ENCODE measurements at places on chromosomes 16 and 17. TPM values are rescaled to one million over a fixed set of nuclear protein-coding genes. Genes with fewer than 3 reads are reported as not detected.

ITGB4 gene
- 0.17 TPM for total RNA-seq

G6PC1 gene
- not detected for total RNA-seq

UBE2G1 gene
- total RNA-seq, result 30.7 TPM

AIPL1 gene
- total RNA-seq, result under 0.01 TPM

CHRNE gene
- 0.51 TPM for total RNA-seq

QRICH2 gene
- total RNA-seq, result 4.3 TPM

TP53TG3B gene
- not detected for total RNA-seq

MPP2 gene
- total RNA-seq, result 1.3 TPM

- DNase-seq, result peak; percentile 74
Observed at GRCh38 chr17:5031365-5032082, 3.7 kb downstream of the SLC52A1 start.

DNA sequence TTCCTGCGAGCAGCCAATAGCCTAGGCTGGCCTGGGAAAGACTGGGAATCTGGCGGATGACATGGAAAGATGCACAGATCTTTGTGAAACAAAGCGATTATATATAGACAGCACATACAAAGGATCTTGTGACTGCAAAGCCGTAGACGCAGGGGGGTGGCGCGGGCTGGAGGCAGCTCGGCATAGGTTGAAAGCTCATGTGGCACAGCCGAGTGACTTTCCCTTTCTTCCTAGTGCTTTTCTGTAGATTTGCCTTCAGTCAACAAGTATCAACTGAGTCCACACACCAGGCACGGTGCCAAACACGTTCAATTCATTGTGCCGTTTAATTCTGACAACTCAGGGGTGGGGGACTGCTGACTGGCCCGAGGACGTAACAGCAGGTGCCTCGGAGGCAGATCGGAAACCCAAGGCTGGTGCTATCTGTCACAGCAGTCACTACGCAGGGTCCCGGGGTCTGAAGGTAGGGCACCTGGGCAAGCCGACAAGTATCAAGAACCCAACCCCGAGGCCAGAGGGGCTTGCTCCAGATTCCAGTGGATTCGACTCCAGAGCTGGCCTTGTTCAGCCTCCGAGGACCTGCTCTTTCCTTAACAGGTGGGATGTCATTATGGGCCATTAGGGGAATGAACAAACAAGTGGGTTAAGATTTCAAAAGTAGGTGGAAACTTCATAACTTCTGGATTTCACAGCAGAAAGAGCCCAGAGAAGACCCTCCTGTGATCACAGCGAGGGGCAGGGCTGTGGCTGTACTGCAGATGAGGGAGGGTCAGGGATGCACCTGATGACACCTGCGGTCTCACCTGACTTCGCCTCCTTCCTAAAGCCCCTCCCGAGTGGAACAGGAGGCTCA lies 5.9 kb downstream of the PAM16 start:
- DNase-seq, result peak; percentile 36

- no peak for DNase-seq
Observed at GRCh38 chr17:48726916-48727286, 1.6 kb downstream of the HOXB13 start.

DNA sequence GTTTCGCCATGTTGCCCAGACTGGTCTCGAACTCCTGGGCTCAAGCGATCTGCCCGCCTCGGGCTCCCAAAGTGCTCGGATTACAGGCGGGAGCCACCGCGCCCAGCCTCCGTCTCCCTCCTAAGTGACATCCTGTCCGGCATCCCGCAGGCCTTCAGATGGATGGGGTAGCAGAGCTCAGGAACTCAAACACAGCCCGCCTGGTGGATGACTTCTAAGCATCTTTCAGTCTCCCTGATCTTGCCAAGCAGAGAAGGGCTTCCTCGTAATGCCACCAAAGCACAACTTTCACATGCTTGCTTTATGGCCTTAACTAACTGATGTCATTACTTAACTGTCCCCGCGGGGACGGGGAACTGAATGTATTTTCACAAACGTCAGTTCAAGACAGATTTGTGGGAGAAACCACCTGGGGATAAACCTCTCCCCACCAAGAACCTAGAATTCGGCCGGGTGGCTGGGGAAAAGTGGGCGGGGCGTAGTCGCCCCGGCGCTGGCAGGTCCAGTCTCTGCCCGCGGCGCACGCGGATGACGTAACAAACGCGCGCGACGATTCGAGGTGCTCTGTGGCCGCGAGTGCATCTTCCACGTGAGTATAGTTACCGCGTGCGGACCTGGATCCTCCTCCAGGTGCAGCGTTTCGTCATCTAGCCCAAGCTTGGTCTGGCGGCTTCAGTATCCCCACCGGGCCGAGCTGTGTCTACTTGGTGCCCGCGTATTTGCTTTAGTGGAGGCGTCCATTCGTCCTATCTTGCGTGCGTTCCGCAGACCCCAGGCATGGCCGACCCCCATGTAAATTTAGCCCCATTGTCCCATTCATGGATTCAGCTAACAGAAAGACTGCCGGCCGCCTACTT lies at the start of gene PFAS:
TSS of gene PFAS (plus strand) at position 539 of the 857 bp plus-strand sequence. CDS start 4,649 bp downstream, outside the sequence.
- DNase-seq, result peak; percentile 90

- DNase-seq, result no peak
Observed at GRCh38 chr16:67419502-67419901, 3.2 kb upstream of the ZDHHC1 start.

GRCh38 chr17:6930749-6931148 lies 65.1 kb upstream of the ALOX12 start:
- DNase-seq, result peak; percentile 1

DNA sequence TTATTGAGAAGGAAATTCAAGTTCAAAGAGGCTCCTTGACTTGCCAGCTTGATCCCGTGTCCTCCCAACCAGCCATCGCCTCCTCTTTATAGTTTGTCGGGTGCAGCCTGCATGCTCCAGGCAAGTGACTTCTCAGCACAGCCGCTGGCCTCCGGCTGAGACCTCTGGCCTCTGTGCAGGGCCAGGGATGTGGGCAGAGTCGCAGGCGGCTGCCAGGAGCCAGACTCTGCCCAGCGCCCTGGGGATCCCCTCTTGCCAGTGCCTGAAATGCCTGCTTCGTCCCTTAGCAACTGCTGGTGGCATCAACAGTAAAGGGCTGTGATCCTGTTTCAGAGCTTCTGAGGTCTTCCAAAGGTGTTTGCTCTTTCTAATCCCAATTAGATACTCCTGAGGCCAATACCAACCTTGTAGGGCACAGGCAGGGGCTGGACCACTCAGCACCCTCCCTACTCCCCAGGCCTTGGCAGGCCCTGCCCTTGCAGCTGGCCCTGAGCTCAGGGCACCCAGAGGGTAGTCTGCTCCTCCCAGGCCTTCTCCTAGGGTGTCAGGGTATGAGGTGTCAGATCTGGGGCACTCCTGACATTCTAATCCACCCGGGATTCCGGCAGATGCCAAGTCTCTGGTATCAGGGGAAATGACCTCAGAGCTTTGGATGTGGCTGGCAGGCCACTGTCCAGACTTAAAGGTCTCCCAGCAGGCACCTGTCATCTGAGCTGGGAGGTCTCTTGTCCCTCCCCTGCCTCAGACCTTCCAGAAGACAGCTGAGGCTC lies 68.0 kb upstream of the SIAH1 start:
- no peak for DNase-seq

GRCh38 chr16:23597003-23597756 lies 1.1 kb upstream of the NDUFAB1 start:
- DNase-seq, result no peak

DNA sequence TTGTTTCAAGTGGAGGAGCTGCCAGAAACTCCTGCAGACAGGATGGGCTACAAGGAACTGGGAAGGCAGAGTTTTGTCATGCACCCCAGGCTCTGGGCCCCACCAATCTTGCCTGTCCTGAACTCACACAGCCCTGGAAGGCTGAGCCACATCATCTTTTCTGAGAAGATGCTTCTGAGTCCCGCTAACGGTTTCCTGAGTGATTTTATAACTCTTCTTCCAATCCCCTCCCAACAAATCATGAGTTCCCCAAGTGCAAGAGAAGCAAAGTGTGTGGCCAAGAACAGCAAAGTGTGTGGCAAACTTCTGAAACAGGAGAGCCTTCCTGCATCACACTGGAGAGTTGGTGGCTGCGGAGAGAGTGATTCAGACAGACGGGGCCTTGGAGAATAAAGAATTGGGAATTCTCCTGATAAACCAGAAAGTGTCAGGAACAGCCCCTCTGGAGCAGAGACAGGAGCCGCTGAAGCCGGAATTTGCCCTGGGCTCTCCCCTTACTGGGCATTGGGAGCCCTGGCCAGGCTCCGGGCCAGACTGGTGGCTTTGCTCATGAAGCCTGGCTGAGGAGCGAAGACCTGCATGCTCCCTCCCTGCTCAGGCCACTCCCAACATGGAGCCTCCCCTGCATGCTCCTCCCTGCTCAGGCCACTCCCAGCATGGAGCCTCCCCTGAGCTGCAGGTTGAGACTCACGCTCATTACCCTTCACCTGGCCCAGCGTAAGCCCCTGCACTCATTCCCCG lies 47.2 kb downstream of the PITPNM3 start:
- peak; percentile 58 for DNase-seq

DNA sequence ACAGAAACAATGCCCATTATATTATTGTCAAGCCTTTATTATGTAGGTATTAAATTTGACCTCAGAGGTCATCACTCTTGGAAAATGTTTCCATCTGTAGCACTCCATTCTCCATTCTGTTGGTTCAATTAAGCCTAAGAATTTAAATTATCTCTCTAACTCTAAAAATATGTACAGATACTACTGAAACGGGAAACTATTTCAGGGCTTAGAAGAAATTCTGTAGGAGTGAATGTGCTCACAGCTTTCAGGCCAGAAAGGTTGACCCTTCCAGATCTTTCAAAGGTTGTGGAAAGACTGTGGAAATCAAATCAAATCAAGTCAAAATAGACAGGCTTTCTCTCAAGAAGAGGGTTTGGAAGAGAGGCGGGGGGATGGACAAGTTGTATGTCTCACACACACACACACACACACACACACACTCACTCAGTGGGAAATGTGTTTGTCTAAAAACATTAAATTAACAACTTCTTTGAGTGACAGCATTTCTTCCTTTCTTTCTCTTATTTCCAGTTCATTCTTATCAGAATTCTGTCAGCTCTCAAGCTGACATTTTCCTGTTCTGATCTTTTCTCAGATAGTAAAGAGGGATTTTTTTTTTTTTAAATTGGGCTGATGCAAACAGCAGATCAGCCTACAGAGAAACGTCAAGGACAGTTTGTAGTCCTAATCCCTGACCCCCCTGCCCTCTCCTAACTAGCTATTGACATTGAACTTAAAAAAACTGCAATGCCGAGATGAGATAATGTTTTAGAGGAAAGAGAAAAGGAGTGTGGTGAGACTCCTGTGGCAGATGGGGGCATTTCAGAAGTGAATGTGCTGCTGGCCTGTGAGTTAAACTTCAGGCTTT lies 139.0 kb upstream of the ZFHX3 start:
- DNase-seq, result no peak

- no peak for DNase-seq
Observed at GRCh38 chr16:17026600-17027242, 444.0 kb downstream of the XYLT1 start.

GRCh38 chr16:71895679-71896365 lies 491 bp downstream of the IST1 start:
- DNase-seq, result peak; percentile 55

DNA sequence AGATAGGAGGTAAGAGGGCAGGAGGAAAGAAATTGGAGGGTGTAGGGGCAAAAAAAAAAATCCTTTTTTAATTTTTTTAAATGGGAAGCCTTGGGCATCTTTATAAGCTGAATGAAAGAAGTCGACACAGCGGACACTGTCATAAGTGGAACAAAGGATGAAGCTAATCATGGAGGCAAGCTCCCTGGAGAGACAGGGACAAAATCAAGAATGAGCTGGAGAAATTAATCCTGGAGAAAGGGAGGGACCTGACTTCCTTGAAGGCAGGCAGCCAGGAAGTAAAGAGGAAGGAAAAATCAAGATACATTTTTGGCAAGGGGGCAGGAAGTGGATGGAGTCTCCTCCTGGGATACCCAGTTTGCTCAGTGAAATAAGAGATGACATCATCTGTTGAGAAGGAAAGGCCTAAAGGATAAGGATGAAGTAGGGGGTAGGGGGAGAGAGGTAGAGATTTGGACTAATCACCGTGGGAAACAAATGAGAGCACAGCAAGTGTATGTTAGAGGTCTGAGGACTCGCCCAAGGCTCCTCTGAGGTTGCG lies 179.3 kb downstream of the SLC39A11 start:
- DNase-seq, result no peak

GRCh38 chr16:10526962-10527361 lies 53.4 kb downstream of the EMP2 start:
- no peak for DNase-seq

- no peak for DNase-seq
Observed at GRCh38 chr17:39264119-39264518, 38.4 kb upstream of the STAC2 start.

DNA sequence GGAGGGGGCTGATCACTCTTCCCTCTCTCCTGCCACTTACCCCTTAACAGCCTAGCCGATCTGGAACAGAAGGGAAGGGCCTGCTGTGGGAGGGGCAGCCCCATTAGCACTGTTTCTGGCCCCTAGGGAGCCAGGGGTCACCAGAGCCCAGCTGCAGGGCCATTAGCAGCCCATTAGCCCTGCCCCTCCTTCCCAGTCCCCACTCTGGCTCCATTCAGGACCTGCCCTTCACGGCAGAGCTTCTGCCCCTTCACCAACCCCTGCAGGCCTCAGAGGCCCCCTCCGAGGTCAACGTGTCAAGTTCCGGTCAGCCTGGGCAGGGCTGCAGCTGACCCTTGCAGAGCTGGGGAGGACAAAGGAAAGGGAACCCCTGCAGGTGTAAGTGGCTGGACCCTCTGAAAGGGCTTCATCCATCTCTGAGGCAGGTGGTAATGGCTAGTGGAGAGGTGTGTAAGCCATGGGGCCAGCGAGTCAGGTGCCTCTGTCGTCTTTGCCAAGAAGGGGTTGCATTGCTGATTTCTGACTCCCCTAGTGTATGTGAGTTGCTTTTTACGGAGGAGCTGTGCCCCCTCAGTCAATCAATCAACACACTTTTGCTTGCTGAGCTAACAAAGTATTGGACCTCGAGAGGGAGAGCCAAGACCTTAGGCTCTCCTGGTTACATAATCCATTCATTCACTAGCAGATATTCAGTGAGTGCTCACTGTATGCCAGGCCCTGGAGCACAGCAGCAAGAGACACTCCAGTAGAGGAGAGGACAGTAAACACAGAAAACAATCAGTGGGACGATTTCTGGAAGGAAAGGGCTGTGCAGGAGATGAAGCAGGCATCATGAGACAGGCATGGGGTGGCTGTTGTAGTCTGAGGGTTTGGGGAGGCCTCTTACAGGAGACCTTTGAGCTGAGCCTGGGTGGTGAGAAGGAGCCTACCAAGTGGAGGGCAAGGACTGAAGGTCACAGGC lies 18.2 kb upstream of the KCNJ12 start:
- DNase-seq, result no peak

GRCh38 chr16:57537194-57537505 lies 779 bp upstream of the CCDC102A start:
- peak; percentile 8 for DNase-seq

Data from fibroblast of lung (primary cell).